ENCODE measurements at places on chromosomes 16 and 17.

GRCh38 chr17:46805771-46806170 is 12.7 kb downstream of the WNT3 start:
- no peak for DNase-seq

- DNase-seq = no peak
Measured at GRCh38 chr17:68385490-68386215, 71.6 kb downstream of the WIPI1 start.

DNA sequence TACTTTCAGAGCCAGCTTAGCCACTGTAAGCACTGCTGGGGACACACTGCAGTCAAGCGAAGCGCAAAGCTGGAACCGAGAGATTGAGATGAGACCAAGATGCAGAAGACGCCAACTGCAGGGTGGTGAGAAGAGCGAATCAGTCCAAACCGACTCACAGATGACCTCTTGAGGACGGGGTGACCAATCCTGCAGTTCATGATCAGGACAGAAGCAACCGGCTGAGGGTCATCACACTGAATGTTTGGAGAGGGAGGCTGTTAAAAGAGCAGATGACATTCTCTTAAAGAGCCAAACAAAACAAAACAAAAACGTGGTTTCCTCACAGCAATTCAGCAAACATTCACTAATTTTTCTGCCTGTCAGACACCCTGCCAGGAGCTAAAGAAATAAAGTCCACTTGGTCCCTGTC is 8.5 kb downstream of the HASPIN start:
- DNase-seq = no peak

GRCh38 chr16:86878236-86879080 is 300.1 kb downstream of the FOXL1 start:
- DNase-seq = no peak

DNA sequence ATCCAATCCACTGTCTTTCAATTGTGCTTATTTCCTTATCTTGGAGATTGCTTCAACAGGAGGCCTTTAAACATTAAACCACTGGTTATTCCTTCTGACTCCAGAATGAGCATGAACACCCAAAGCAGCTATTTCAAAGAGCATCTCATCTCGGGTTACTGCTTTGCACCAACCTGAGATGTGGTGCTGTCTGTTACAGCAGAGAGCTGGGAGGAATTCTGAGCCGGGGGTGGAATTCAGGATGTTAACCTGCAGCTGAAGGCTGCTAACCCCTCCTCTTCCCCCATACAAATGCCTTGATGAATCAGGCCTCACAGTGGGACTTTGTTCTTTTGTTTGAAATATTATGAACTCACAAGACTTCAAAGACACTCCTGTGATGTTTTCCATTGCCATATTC is 113.1 kb downstream of the SHISA9 start:
- no peak for DNase-seq

GRCh38 chr17:74164446-74165045 is 38.9 kb upstream of the RPL38 start:
- no peak for DNase-seq

- DNase-seq = no peak
Measured at GRCh38 chr17:17344507-17345293, 41.5 kb downstream of the NT5M start.

GRCh38 chr17:82232322-82232820 is 3.5 kb downstream of the SLC16A3 start:
- DNase-seq = no peak

- peak; percentile 36 for DNase-seq
Measured at GRCh38 chr16:54265575-54266107, 20.9 kb downstream of the IRX3 start.

DNA sequence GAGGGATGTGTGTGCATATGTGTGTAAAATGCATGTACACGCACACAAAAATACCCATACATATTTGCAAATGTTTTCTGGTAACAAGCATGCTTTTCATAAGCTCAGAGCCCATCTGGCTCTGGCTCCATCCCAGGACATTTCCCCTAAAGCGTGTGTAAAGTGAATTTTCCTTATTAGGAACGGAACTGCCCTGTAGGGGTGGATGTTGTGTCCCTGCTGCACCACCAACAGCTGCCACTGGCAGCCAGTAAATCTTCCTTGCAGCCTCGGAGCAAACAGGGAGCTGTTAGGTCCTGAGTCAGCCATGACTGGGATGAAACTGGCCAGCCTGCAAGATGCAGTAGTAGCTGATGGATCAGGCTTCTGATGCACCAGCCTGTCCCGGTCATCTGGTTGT is 393.5 kb downstream of the UTP18 start:
- DNase-seq = no peak

GRCh38 chr16:24345704-24346103 is 89.6 kb downstream of the CACNG3 start:
- no peak for DNase-seq

DNA sequence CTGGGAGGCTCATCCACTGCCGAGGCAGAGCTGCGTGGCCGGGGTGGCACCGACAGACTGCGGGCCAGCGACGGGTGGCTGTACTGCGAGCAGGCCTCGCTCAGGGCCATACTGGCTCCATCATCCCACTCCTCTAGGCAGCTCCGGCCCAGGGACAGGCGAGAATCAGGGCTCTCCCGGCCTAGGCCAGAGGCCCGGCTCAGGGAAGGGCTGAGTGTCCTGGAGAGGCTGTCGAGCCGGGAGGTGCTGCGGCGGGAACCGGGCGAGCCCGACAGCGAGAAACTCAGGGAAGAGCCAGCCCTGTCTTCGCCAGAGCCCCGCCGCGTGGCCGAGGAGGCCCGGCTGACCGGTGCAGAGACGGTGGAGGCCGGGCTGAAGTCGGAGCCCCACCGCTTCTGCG is 37.4 kb downstream of the PIPOX start:
- no peak for DNase-seq

DNA sequence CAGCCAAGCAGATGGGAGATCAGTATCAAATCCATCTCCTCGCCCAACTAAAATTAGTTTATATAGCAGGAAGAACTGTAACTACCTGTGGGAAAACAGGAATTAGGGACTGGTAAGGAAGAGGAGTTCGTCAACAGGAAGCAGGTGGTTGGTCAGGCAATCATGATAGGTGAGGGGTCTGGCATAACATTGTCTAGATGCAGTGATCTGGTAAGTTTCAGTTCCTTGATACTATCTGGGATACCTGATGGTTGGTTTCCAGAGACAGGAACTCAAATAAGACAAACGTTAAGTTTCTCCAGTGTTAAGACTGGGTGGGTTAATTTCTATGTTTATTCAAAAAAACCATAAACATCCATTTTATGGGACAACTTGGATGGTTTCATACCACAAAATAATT is 53.8 kb downstream of the CEP112 start:
- DNase-seq = no peak

DNA sequence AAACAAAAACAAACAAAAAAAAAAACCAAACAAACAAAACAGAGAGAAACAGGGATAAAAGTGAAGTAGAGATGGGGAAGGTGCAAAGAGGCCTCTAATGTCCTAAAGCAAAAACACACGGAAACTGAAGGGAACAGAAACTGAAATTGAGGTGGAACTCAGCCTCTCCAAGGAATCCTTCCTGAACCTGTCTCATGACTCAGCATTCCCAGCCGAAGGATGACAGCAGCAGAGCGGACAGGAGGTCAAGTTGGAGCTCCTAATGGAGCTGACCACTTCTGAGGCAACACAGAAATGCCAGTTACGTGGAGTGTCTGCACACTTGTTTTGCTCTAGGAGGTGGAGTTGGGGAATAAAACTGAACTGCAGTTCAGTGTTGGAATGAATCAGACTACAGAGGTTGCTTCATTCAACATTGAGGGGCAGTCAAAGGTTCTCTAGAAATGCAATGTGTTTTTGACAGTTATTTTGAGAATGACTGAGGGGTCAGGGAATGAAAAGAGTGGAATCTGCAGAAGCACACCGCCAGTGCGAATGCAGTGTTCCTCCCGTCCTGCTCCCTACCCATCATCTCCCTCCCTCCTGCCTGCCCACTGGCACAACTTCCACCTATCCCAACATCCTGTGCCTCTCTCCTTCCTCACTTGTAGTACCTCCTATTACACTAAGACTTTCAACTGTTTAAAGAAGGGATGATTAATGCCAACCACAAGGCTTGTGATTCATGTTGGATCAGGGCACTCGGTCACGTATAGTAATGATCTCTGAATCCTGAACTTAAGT is 6.3 kb downstream of the UBE2O start:
- DNase-seq = peak; percentile 94

GRCh38 chr17:41009301-41009760 is 403 bp upstream of the KRTAP3-1 start:
- no peak for DNase-seq

GRCh38 chr17:56098746-56099145 is 54.5 kb upstream of the ANKFN1 start:
- DNase-seq = no peak

GRCh38 chr17:49984776-49985175 is 10.2 kb downstream of the DLX3 start:
- no peak for DNase-seq

DNA sequence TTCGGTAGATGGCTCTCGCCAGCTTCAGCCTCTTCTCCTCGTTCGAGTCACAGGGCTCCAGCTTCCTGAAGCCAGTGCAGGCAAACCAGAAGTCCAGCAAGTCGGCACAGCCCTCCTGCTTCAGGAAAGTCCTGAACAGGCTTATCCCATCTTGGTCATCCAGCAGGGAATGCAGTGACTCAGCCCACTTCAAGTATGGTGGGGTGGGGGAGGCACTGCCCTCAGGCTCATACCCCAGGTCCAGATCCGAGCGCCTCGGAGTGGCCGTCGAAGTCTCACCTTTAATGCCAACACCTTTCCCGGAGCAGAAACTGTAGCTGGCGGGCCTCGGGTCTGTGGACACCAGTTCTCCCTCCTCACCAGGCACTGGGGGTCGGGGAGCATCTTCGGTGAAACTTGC is 5.9 kb downstream of the AXIN1 start:
- DNase-seq = peak; percentile 23

GRCh38 chr17:79945591-79946255 is 89.9 kb downstream of the TBC1D16 start:
- no peak for DNase-seq

GRCh38 chr17:30906101-30906911 is at the start of gene TEFM:
TSS of gene TEFM (minus strand) at chr17:30906238. CDS start at chr17:30906198, 40 bp downstream.
- DNase-seq = peak; percentile 81

DNA sequence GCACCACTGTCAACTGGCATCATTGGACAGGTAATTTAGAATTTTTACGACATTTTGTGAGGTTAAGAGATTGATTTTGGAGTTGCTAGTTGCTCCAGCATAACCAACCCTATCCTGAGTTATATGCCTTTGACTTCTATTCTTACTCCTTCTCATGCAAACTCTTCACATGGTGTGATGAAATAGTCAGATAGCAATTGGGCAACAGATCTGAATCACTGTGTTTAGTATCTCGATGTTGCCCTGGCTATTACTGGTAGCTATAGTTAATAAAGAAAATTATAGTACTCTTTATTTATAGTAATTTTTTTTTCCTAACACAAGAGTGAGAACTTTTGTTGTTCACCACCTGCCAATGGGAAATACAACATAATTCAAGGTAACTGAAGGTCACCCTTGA is 494.8 kb upstream of the TOM1L1 start:
- DNase-seq = no peak

DNA sequence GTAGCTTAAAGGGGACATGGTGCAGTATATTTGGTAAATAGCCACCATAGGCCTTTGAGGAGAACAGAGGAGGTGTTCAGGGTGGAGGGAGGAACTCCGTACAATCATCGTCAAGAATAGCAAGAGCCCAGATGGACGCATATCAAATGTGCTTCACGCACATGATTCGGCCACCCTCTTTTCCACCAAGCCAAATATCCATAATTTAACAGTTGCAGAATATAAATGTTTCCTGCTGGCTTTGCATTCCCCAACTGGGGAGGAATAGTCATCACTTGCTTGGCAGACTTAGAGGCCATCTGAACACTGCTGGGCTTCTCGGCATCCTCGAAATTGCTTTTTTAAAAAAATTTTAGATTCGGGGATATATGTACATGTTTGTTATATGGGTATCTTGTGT is 111.9 kb upstream of the ERCC4 start:
- no peak for DNase-seq

- DNase-seq = no peak
Measured at GRCh38 chr16:3022684-3023414, 893 bp downstream of the HCFC1R1 start.

GRCh38 chr17:67520252-67520906 is 143.3 kb downstream of the PITPNC1 start:
- DNase-seq = no peak

DNA sequence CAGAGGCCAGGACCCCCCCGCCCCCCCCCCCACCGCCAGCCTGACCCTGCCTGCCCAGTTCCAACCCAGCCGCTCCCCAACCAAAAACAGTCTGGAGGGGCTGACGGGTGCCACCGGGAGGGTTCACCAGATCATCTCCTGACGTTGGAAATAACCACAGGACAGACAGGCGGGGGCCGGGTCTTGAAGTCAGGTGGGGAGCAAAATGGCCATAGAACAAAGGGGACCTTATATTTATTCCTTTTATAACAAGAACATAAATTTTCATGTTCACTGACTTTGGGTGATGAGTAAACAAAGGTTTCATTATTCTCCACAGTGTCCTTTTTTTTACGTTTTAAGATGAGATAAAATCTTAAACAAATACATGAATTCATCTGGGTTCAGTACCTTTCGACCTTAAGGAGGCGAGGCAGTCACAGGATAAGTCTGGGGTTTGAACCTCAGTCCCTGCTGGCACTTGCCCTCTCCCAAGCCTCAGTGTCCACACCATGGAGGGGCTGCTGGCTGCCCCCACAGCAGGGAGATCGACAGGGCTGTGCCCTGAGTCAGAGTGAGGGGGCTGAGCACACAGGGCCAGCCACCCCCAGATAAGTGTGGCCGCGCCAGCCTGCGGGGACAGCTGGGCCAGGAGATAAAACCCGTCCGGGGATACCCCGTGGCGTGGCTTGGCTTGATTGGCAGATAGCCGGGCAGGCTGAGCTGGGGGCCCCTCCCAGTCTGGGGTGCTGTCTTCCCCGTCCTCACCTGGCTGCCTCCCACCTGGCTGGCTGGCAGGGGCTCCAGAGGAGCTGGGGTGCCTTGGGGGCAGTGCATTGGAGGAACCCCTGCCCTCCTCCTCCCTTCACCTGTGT is 15.0 kb downstream of the SLC7A5 start:
- peak; percentile 64 for DNase-seq
